ENCODE measurements at places on chromosomes 1 and 21.

DNA sequence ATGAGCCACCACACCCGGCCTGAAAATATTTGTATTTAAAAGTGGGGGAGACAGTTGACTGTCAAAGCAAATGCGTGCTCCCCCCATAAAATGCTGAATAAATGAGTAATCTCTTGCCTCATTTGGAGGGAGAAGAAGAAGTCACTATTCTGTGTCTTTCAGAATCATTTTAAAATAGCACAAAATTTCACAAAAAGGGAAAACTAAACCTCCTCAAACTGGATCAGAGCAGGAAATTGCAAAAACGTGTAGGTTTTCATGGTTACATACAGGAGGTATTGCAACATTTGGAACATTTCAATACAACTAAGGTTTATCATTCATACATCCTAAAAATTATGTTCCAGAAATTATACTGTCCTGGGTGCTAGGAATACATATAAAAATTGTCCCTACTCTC is 13.6 kb downstream of the MTF1 start:
- no peak for DNase-seq

DNA sequence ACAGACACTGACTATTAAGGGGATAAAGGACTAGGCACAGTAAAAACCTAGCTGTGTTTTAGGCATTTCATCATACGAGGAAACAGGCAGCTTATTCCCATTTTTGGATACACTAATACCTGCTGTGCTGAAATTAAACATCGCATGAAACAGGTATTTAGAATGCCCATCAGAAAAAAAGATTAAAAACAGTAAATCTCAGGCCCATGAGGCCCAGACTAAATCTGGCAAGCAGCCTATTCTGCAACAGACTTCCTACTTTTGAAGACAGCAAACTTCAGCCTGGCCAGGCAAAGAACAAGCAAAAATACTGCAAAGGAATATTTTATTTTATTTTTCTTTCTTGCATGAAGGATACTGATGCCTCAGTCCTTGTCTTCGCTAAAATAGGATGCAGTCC is 240.2 kb downstream of the LMO4 start:
- no peak for DNase-seq

DNA sequence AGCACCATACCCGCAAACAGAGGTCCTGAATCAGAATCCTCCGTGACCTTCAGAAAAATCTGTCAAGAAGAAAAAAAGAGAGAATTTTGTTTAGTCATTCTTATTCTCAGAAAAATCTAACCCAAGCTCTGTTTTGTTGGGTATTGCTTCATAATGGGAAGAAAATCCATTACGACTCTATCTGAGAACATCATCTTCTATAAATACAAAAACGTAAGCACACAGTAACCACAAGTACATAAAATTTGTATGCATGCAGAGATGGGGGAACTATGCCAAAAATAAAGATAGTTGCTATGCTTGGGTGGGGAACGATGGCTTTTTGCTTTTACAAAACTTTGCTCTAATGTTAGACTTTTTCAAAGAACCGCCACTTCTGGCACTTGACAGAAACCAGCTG is 84.2 kb downstream of the ABCA4 start:
- DNase-seq: no peak

DNA sequence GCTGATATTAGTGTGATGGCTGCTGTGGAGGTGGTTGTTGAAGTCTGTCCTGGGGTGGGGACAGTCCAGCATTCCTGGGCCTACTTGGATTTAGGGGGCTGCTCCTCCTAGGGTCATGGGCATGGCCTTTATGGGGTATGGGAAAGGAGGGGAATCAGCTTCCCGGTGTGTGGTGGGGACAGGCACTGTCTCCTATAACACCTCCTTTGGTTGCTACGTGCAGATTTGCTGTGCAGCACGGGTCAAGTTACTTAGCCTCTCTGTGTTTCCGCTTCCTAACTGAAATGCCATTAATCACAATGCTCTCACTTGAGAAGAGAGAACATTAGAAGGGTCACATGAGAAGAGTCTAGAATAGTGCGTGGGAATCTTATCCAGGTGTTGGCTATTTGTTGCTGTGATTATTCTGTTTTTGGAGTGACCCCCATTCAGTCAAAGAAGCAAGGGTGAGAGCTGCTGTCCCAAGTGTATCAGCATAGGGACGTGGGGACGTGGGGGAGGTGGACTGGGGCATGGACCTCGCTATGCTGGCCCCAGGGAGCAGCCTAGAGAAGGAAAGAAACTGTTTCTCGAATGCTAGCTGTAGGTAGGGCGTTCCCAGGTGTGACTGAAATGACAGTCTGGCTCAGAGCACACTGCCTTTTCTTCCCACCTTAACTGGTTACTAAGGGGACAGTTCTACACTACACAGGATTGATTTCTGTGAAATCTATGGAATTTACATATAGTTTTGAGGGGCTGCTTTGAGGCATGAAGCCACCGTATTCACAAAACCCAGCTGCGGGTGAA is 19.9 kb downstream of the SOX13 start:
- DNase-seq: no peak

DNA sequence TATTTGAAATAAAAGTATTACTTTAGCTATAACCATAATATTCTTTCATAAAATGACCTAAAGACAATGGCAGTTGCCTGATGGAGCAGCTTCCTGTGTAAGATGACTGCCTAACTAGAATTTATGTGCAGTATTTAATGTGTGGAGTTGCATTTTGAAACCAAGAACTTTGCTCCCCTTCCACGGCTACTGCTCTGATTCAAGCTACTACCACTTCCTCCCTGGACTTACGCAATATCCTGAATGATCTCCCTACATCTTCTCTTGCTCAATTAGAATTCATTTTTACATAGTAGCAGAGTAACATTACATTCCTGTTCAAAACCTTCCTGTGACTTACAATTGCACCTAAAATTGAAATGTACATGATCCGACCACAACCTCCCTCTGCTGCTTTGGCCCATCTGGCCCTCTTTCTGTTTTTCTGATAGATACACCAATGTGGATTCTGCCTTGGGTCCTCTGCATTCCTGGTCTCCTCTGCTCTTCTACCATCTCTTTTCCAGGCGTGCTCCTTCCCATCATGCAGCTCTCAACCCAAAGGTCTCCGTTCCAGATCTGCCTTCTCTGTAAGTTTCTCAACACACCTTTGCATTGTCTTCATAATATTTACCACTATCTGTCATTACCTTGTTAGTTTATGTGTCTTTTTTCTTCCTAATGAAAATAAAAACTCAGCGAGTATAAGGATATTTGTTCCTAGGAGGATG is 47.4 kb upstream of the USP25 start:
- DNase-seq: no peak

GRCh38 chr1:6059866-6060265 is 14.2 kb downstream of the KCNAB2 start:
- DNase-seq: no peak

GRCh38 chr21:45593162-45594022 is 50.1 kb upstream of the PCBP3 start:
- no peak for DNase-seq

DNA sequence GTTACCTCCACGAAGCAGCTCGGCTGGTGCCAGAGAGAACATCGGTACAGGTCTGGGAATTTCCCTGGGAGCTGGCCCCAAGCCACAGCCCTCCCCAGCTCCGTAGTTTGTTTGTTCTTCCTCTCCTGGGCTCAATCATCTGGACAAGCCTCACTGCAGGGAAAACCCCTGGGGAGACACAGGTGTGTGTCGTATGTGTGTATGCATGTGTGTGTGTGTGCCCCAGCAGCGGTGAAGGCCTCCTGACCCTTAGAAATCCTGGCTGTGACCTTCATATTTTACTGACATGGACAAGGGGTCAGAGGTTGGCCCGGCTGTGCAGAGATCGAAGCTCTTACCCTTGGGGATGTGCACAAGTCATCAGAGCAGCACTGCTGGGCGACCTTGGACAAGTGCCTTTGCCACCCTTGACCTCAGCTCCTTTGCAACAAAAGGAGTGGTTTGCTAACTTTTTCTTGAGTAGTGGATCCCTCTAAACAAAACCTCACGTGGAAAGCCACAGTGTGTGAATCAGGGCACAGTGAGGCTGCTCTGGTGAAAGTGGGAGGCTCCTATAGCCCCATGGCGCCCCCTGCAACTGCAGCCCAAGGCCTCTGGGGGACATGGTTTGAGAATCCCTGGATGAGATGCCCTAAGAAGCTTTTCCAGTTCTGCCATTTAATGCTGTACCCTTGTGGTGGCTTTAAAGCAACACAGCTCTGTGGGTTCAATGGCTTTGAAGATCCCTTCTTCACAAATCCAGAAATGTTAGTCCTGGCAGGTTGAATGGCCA is 12.3 kb upstream of the IL22RA1 start:
- DNase-seq: peak; percentile 71

- no peak for DNase-seq
Measured at GRCh38 chr1:22031214-22031962, 21.1 kb upstream of the CDC42 start.

GRCh38 chr1:76530953-76531352 is 336.3 kb upstream of the ST6GALNAC5 start:
- DNase-seq: no peak

- no peak for DNase-seq
Measured at GRCh38 chr1:227735539-227736285, 477 bp downstream of the SNAP47 start.

DNA sequence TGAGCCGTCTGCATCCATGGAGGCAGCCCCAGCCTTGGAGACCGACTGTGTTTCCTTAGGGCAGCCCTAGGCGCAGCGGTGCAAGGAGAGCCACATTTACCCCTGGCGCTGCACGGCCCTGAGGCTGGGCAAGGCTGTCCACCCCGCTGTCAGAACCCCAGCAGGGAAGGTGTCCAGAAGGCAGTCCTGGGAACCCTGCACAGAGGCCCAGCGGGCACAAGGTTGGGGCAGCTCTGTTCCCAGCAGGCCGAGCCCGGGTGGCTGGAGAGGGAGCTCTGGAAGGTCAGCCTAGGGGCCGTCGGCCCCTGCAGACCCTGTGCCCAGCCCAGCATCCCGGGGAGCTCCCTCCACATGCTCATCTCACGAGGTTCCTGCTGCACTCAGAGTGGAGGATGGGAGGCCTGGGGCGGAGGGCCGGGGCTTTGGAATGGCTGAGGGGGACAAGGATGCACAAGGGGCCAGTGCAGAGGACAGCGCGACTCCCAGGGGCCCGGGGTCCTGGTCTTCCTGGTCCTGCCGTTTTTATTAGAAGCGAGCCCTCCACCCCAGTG is 19.9 kb upstream of the SAMD11 start:
- no peak for DNase-seq

DNA sequence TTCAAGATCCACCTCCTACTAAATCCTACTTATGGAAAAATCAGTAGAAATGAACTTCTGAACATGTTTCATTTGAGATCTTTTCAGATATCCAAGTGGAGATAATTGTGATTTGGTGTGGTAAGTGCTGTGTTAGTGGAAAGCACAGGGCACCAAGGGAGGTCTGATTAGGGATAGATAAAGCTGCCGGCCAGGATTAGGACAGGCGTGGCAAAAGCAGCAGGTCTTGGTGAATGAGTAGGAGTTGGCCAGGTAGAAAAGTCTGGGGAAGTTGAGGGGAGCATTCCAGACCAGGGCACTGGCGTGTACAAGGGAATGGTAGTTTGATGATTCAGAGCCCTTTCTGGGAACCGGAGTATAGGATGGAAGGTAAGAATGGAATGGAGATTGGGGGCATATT is 47.8 kb downstream of the AZIN2 start:
- DNase-seq: no peak

- DNase-seq: peak; percentile 10
Measured at GRCh38 chr1:213720032-213720431, 267.7 kb upstream of the PROX1 start.
